ENCODE measurements at places on chromosomes 6 and 20.
A peak's percentile ranks its signal among the peaks of the same experiment; 100 is the strongest.

DNA sequence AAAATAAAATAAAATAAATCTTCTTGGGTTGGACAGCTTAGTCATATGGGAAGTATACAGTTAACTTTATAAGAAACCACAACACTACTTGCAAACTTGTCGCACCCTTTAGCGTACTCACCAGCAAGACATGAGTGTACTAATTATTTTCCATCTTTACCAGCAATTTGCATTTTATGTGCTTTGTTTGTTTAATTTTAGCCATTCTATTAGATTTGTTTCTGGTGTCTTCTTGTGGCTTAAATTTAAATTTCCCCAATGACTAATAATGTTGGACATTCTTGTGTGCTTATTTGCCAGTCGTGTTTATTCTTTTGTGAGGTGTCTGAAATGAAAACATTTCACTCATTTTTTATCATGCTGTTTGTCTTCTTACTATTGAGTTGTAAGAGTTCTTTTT, 1172.2 kb upstream of the CITED2 start:
- no peak for DNase-seq

GRCh38 chr6:154280521-154280920, 76.1 kb downstream of the IPCEF1 start:
- DNase-seq = no peak

- DNase-seq = no peak
Observed at GRCh38 chr20:48597521-48598302, 230.1 kb downstream of the PREX1 start.

GRCh38 chr20:57685146-57685758, 24.6 kb downstream of the PMEPA1 start:
- DNase-seq = no peak

DNA sequence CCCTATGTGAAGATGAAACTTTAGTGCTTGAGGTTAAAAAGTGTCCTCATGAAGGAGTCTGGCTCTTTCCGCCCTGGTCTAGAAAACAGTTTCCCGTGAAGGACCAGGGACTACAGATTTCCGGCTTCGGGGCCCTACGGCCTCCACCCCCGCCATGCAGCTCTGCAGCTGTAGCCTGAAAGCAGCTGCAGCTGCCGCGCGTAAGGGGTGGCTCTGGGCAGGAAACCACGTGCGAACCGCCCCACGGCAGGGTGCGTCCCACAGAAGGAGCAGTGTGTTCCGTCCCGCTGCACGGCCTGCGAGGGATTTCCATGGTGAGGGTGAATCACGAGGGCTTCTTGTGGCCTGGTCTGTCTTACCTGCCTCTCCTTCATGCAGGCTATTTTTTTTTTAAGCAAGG, 117.0 kb downstream of the ERMARD start:
- peak; percentile 89 for DNase-seq

- DNase-seq = no peak
Observed at GRCh38 chr6:28010526-28010925, 53.5 kb downstream of the OR2B6 start.

DNA sequence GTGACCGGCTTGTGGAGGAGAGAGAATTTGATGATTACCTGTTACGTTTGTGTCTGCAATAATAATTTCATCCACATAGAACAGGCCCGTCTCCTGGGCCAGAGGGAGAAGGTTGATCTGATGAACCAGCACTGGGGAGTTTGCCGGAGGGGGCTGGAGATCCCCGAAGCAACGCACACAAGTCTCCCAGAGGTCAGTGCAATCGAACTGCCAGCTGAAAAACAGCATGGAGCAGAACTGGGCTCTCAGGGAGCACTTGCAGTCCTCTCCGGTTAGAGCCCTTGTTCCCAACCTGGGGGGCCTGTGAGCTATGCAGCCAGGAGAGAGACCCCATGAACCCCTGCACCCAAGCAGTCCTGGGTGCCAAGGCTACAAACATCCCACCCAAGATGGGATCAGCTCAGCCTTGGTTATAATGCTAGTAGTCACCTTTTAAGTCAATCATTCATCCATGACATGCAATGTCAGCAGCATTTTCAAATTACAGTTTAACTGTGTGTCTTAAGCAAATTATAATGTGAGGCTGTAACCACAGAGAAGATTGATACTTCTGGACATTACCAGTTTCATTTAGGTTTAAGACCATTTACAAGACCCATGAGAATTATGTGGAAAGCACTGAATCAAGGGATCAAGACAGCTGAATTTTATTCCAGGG, 34.2 kb downstream of the PKHD1 start:
- DNase-seq = no peak
